ENCODE measurements at places on chromosomes 5 and 9.

- no peak for DNase-seq
Observed at GRCh38 chr9:120876842-120877240, at the start of gene PHF19. PHF19 (minus strand) TSS chr9:120877188; CDS start chr9:120874741, 2,447 bp downstream.

- DNase-seq: no peak
Observed at GRCh38 chr9:100652850-100653249, 75.0 kb downstream of the CAVIN4 start.

GRCh38 chr9:89877051-89878002 lies 272.5 kb downstream of the GADD45G start:
- no peak for DNase-seq

- DNase-seq: no peak
Observed at GRCh38 chr9:16143310-16143709, 590.5 kb downstream of the CCDC171 start.

DNA sequence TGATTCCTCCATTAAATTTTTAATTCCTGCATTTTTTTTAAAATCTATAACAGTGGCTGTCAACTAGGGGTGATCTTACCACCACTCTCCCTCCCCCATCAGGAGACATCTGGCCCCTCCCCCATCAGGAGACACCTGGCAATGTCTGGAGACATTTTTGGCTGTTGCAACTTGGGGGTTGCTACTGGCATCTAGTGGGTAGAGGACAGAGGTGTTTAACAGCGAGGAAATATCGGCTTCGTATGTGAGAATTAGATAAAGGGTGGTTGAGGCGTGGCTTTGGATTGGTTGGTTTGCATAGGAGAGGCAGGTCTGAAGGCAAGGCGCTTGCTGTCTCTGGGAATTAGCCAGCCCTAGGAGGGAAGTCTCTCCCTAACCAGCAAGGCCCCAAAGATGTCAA lies 10.5 kb downstream of the CDHR2 start:
- DNase-seq: no peak

DNA sequence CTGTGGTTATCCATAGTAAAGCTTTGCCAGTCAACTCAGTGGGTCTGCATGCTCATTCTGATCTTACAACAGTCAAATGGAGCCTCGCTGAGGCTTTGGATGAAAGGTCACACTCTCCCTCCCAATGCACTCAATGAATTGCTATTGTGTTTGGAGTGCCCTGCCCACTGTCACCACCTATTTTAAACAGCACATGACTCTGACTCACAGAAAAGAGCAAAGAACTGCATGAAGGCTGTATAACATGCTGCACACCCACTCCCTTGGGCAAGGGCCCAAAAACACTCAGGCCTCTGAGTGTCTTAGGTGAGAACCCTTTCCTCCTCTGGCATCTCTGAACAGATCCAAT lies 118.7 kb upstream of the CCDC112 start:
- no peak for DNase-seq

- DNase-seq: no peak
Observed at GRCh38 chr5:3595006-3595961, at the start of gene IRX1. IRX1 (plus strand) TSS chr5:3595832; CDS start chr5:3596106, 274 bp downstream.

DNA sequence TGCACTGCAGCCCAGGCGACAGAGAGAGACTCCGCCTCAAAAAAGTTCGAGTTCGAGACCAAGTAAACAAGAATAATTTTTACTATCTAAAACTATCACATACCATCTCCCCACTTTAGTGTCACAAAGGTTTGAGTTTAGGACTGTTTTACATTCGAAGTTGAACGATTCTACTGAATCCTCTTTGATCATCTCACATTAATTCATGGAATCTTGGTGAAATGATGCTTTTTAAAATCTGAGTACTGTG lies 715 bp upstream of the RPS6 start:
- no peak for DNase-seq

GRCh38 chr5:69502767-69503488 lies 10.3 kb downstream of the OCLN start:
- no peak for DNase-seq

- DNase-seq: no peak
Observed at GRCh38 chr9:82021198-82021597, 32.6 kb downstream of the SPATA31D1 start.

DNA sequence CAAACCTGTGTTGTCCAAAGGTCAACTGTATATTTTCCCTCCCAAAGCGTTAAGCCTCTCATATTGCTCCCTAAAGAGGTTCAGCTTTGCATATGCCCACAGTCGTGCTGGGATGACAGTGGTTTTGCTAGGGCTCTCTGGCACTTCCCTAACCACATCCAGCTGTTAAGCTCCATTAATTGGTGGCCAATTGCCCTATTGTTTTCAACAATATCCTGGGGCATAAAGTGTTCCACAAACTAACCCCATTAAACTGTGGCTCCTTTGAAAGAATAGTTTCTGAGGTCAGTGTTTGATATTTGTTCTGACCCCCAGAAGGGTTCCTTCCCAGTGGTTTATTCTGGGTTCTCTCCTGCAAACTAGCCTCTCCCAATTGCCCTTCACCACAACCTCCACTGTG lies 194.5 kb downstream of the HSD17B3 start:
- DNase-seq: no peak

- no peak for DNase-seq
Observed at GRCh38 chr5:157747766-157748700, 4.5 kb downstream of the LSM11 start.

DNA sequence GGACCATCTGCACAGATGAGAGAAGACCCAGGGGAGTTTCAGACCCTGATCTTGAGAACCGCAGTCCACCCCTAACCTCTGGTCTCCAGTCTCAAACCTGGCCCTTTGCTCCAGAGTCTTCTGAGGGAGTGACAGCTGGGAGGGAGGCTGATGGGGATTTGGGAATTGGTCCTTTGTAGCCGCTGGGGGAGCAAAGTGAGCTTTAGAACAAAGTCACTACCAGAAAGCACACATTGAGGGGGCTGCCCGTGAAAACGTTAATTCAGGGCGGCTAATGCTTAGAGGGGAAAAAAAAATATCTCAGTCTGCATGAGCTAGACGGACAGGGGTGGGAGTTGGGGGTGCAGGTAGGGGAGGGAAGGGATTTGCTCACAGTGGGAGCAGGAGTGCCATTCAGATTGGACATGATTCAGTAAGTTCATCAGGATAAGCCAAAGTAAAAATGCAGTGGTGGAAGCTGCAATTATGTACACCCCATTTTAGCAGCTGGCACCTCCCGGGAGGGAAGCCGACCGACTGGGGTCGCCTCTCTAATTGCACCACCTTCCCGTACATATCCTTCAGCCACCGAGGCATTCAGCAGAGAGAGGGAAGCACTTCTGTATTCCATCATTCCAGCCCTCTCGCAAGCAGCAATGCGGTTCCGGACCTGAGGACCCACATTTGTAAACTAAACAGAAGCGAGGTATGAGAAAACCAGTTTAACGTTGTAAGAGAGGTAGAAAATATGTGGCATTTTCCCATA lies 123.4 kb upstream of the RETREG1 start:
- DNase-seq: no peak

- no peak for DNase-seq
Observed at GRCh38 chr5:79728396-79728795, 38.8 kb downstream of the CMYA5 start.

- no peak for DNase-seq
Observed at GRCh38 chr5:178224403-178224802, 8.2 kb downstream of the PHYKPL start.

- DNase-seq: no peak
Observed at GRCh38 chr5:143064218-143064641, 294.1 kb downstream of the ARHGAP26 start.

GRCh38 chr9:106891286-106891685 lies 28.3 kb downstream of the ZNF462 start:
- no peak for DNase-seq

DNA sequence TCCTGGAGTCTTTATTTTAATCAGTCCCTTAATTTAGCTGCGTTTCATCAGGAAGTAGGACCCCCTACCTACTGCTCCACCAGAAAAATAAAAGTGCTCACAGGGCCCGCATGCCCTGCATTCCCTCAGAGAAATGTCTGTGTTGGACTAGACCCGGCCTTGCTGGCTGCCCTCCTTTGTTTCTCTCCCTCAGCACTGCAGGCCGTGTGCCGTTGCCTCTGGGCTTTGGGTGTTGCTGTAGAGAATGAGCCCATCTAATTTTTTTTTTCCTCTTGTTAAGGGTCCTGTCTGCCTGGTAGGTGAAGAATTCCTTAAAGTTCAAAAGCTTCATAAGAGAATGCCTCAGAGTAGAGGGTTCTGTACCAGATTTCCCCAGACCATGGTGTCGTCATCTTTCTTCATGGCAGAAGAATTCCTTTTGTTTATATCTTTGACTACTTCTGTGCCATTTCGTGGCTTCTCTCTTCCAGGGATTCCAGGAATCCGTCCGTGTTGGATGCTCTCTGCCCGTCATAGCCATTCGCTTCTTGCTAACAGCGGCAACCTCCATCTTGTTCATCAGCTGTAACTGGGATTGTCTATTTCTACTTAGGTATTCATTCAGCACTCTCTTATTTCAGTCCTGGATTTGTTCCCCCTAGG lies 49.8 kb upstream of the ANGPTL2 start:
- no peak for DNase-seq

- DNase-seq: no peak
Observed at GRCh38 chr9:28929433-28929832, 1356.2 kb upstream of the C9orf72 start.

- peak; percentile 56 for DNase-seq
Observed at GRCh38 chr9:94802793-94803192, 76.3 kb downstream of the AOPEP start.

GRCh38 chr9:136985027-136985602 lies 2.3 kb downstream of the LCNL1 start:
- no peak for DNase-seq

DNA sequence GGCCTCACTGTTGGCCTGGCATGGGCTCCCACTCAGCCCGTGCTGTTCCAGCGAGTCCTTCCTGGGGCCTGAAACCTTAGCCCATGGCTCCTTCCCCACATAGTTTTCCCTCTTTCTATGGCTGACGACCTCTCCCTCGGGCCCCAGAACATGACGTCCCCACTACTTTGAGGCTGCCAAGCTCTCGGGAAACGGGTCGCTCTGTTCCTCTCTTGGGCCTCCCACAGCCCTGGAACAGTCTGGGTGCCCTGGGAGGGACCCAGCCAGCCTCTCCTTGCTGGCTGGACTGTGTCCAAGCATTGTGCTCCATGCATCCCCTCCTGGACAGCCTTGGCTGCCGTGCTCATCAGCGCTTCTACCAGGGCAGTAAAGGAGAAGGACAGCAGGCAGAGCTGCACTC lies 118.3 kb downstream of the SYK start:
- no peak for DNase-seq

GRCh38 chr5:169225830-169226356 lies 75.0 kb downstream of the SLIT3 start:
- DNase-seq: no peak

DNA sequence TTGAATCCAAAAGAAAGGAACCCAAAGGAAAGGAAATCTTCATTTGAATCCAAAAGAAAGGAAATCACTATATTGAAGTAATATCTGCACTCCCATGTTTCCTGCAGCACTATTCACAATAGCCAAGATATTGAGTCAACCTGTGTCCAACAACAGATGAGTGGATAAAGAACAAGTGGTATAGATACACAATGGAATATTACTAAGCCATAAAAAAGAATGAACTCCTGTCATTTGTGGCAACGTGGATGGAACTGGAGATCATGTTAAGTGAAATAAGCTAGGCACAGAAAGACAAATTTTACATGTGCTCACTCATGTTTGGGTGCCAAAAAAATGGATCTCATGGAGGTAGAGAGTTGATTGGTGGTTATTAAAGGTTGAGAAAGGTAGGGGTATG lies 57.8 kb upstream of the STOM start:
- DNase-seq: no peak

GRCh38 chr5:66252849-66253248 lies 108.7 kb downstream of the SREK1 start:
- no peak for DNase-seq

DNA sequence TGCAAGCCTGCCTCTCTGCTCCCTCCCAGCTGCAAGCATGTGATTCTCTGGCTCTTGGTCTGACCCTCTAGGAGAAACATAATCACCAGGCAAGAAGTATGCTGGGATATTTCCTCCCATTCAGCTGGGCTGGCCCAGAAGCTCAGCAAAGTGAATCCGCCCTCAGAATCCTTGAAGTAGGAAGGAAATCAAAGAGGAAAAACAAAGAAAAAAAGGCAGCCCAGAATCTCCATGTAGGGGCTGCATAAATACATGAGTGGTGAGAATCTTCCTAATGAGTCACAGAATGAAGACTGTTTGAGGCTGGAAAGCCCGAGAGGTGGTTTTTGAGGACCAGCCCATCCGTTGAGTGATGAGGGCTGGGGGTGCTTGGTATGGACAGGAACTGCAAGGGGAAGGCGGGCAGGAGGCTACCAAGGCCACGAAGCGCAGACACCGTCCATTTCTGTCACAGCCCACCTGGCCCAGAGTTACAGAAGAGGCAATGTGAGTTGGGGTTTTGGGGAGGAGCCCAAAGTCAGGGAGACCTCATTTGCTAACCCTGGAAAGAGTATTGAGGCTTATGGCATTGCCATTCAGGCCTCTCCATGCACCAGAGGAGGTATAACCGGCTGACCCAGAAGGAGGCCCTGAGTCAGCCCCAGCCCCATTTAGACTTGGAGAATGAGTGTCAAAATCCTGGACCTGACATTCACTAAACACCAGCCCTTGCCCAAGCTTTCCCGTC lies 33.4 kb upstream of the TGFBR1 start:
- no peak for DNase-seq

DNA sequence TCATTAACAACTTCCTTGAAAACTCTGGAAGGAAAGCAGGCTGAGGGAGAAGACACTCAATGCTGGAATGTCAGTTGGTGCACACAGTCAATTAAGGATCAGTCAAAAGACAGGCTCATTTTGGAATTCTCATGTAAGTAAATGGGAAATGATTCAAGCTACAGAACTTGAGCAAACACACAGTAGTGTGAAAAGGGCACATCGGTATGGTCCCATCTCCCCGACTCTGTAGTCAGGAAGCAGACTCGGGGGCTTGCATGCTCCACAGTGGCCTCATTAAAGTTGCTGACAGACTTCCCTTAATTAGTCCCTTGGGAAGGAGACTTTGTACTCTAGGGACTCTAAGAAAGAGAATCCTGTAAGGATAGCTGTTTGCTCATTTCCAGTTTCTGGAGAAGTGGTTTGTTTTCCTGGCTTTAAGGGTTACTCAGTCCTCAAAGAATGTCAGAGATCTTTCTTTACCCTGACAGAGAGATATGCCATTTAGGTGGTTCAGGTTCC lies 339.2 kb downstream of the ADAMTS6 start:
- DNase-seq: no peak

GRCh38 chr5:156922207-156922792 lies 40.7 kb downstream of the TIMD4 start:
- DNase-seq: no peak

DNA sequence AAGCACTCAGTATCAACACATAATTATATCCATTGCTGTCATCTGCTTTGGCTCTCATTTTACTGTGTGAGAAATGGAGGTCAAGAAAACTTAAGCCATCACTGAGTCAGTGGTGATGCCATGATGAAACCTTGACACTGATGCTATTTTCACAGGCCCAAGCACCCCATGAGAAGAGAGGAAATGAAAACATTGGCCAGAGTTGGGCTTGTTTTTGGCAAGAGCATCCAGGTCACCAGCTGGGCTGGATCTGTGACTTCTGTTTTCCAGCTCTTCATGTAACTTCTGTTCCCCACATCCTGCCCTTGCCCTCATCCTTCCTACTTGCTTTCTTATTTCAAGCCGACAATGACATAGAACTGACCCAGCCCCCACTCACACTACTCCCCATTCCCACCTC lies 10.0 kb downstream of the LCP2 start:
- no peak for DNase-seq

GRCh38 chr5:129803403-129803802 lies 55.5 kb downstream of the MINAR2 start:
- no peak for DNase-seq

Measured in stimulated activated CD8-positive, alpha-beta memory T cell treated with anti-CD3 and anti-CD28 coated beads, Interleukin-15, amount 100 ng/mL, for 48 hours (primary cell).